CD4-positive, CD25-positive, alpha-beta regulatory T cell (primary cell): ENCODE measurements at places on chromosomes 11 and 22. TPM values are rescaled to one million over a fixed set of nuclear protein-coding genes. Genes with fewer than 3 reads are reported as not detected.
A peak's percentile ranks its signal among the peaks of the same experiment; 100 is the strongest.

- H3K27me3 ChIP-seq: no peaks in the 10 kb centered on the region
- no peaks in the 10 kb centered on the region for H3K4me1 ChIP-seq
- H3K36me3 ChIP-seq: no peaks in the 10 kb centered on the region
- H3K27ac ChIP-seq: no peak overlapping the region
Measured at GRCh38 chr11:1445741-1446445, 40.7 kb downstream of the MOB2 start.

DNA sequence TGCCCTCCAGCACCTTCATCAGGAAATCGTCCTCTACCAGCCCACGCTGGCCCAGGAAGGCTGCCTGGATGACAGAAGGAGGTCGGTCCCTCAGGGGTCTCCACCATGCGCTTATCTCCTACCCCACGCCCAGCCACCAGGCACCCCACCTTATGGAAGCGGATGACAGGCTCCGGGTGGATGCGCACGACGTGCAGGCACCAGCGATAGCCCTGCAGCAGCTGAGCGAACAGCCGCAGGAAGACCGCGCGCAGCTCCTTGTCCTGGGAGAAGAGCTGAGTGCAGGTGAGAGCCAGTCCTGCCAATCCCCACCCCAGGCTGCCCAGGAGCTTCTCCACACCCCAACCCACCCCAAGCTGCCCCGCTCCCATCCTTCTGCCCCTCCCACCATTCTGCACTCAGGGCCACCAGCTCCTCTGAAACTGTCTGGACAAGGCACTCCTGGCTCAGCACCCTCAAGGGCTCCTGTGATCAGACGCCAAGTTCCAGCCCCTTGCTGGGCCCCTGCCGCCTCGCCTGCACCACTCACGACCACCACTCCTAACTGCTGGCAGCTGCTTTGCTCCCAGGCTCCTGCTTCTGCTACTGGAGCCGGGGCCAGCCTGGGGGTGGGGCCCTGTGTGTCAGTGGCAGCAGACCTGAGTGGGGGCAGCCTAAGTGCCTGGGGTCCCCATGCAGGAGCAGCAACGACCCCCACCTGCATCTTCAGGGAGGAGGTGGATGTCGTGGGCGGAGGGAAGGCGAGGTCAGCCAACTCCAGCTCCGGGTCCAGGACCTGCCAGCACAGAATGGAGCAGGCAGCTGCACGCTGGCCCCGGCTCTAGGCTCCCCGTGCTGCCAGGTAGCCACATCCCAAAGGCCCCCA lies 9.5 kb downstream of the SBF1 start:
- H3K36me3 ChIP-seq: peaks cover 72% of the 10 kb centered on the region
- H3K27me3 ChIP-seq: no peaks in the 10 kb centered on the region
- H3K27ac ChIP-seq: no peak overlapping the region

DNA sequence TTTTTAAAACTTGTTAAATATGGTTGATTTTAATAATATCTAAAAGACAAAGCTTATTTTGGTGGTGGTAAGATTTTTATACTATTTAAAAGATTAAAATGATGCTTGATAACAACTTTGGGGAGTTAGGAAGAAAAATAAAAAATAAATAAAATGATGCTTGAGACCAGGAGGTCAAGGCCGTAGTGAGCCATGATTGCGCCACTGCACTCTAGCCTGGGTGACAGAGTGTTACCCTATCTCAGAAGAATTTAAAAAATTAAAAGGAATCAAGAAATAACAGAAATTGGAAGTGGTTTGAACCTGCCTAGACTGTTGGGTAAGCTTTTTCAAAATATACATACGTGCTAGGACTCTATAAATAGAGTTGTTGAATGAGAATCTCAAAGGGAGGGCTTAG lies 12.1 kb upstream of the DNAJB7 start:
- DNase-seq: no peak
- peaks cover 10% of the 10 kb centered on the region for H3K36me3 ChIP-seq
- no peak overlapping the region for H3K4me3 ChIP-seq
- H3K4me1 ChIP-seq: no peaks in the 10 kb centered on the region

GRCh38 chr11:103202048-103202651 lies 92.9 kb downstream of the DYNC2H1 start:
- H3K4me1 ChIP-seq: no peaks in the 10 kb centered on the region
- peak; percentile 14 for DNase-seq

DNA sequence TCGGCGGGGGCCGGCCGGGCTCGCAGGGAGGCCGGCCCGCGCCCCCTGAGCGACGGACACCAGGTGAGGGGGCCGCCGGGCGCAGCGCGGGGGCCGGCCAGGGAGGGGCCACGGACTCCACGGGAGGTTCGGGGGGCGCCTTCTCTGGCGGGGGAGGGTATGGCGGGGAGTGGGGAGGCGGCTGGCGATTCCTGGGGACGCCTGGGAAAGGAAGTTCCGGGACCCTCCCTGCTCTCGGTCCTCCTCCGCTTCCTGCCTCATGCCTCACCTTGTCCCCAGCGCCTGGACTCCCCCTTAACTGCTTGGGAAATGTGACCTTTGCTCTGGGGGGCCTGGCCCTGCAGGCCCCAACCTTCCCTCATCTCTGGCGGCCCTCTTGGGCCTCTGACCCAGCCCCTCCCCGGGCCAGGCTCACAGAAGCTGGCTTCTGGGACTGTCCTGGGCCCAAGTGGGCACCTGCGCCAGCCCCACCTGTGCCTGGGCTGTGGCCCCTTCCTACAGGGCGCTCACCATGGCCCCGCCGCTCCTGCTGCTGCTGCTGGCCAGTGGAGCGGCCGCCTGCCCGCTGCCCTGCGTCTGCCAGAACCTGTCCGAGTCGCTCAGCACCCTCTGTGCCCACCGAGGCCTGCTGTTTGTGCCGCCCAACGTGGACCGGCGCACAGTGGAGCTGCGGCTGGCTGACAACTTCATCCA lies 516 bp downstream of the LRFN4 start:
- H3K4me1 ChIP-seq: peaks cover 14% of the 10 kb centered on the region
- H3K27ac ChIP-seq: no peak overlapping the region
- H3K27me3 ChIP-seq: no peaks in the 10 kb centered on the region
- H3K4me3 ChIP-seq: no peak overlapping the region

GRCh38 chr11:12200991-12201985 lies 90.9 kb downstream of the MICAL2 start:
- H3K4me3 ChIP-seq: peak overlapping the region; percentile 97
- no peaks in the 10 kb centered on the region for H3K27me3 ChIP-seq
- H3K4me1 ChIP-seq: peaks cover 49% of the 10 kb centered on the region
- H3K36me3 ChIP-seq: peaks cover 6% of the 10 kb centered on the region
- no peak for DNase-seq

- no peaks in the 10 kb centered on the region for H3K4me1 ChIP-seq
- H3K4me3 ChIP-seq: no peak overlapping the region
- H3K36me3 ChIP-seq: no peaks in the 10 kb centered on the region
- no peaks in the 10 kb centered on the region for H3K27me3 ChIP-seq
- H3K27ac ChIP-seq: no peak overlapping the region
Measured at GRCh38 chr11:23078289-23078971, 218.2 kb upstream of the CCDC179 start.

GRCh38 chr11:1041936-1042608 lies 5.6 kb upstream of the MUC6 start:
- no peaks in the 10 kb centered on the region for H3K4me1 ChIP-seq
- H3K27me3 ChIP-seq: no peaks in the 10 kb centered on the region
- H3K27ac ChIP-seq: no peak overlapping the region

DNA sequence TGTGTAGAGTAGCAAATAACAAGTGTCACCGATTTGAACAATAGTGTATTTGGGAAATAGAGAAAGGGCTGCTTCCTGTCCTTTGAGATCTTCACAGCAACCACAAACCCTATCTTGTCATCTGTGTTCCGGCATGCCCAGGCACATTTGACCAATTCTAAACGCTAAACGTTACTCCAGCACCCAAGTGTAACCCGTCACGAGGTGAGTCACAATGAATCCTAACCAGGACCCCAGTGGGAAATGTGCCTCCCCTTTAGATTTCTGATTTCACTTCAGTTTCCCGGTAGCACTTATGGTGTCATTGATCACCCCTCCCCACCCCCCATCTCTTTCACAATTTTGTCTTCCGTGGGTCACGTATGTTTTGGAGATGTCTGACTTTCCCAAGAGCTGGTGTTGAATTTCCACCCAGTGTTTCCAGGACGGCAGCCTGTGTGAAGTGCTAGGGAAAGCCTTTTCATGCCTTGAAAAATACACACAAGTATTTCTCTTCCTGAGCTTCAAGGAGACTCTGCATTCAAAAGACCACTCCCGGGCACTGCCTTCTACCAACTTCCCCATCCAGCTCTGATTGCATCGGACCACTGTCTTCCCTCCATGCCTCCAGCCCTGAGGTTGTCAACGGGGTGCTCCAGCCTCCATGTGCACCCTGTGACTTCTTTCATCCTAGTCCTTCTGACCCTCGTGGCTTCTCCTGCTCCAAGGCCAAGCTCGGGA lies 10.5 kb upstream of the C11orf24 start:
- H3K36me3 ChIP-seq: no peaks in the 10 kb centered on the region
- no peaks in the 10 kb centered on the region for H3K27me3 ChIP-seq
- H3K27ac ChIP-seq: no peak overlapping the region
- peak; percentile 19 for DNase-seq
- H3K4me3 ChIP-seq: peak overlapping the region; percentile 71

- H3K4me1 ChIP-seq: no peaks in the 10 kb centered on the region
- H3K36me3 ChIP-seq: no peaks in the 10 kb centered on the region
- no peak overlapping the region for H3K27ac ChIP-seq
- H3K27me3 ChIP-seq: no peaks in the 10 kb centered on the region
- H3K4me3 ChIP-seq: no peak overlapping the region
- DNase-seq: no peak
Measured at GRCh38 chr11:60078745-60079144, 9.7 kb upstream of the MS4A2 start.

DNA sequence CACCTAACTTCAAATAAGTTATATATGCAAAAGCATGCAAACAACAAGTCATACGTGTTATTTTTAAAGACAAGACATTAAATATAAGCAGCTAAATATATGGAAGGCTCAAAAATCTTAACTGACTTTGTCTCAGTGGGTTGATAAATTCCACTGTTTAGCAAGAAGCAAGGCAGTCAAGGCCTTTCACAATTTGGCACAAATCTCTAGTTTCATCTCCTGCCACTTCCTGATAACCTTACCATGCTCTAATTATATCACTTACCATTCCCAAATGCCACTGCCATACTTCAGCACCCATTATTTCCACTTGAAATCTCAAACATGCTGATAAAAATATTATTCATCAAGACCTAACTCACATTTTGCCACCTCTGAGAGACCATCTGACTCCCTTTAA lies 24.8 kb downstream of the DCUN1D5 start:
- H3K27me3 ChIP-seq: no peaks in the 10 kb centered on the region
- H3K27ac ChIP-seq: no peak overlapping the region
- H3K36me3 ChIP-seq: peaks cover 28% of the 10 kb centered on the region
- no peak for DNase-seq

- peaks cover 8% of the 10 kb centered on the region for H3K36me3 ChIP-seq
- H3K27ac ChIP-seq: no peak overlapping the region
- DNase-seq: no peak
Measured at GRCh38 chr22:37318364-37319109, 36.2 kb downstream of the CYTH4 start.

GRCh38 chr22:27885977-27886842 lies 32.8 kb downstream of the PITPNB start:
- DNase-seq: peak; percentile 55
- no peak overlapping the region for H3K4me3 ChIP-seq
- H3K27ac ChIP-seq: no peak overlapping the region
- peaks cover 35% of the 10 kb centered on the region for H3K36me3 ChIP-seq
- no peaks in the 10 kb centered on the region for H3K27me3 ChIP-seq
- no peaks in the 10 kb centered on the region for H3K4me1 ChIP-seq

- no peaks in the 10 kb centered on the region for H3K4me1 ChIP-seq
- H3K4me3 ChIP-seq: no peak overlapping the region
- H3K27ac ChIP-seq: no peak overlapping the region
- no peaks in the 10 kb centered on the region for H3K36me3 ChIP-seq
Measured at GRCh38 chr11:125332821-125333220, 163.2 kb downstream of the FEZ1 start.

- H3K27ac ChIP-seq: no peak overlapping the region
- no peaks in the 10 kb centered on the region for H3K36me3 ChIP-seq
- no peak overlapping the region for H3K4me3 ChIP-seq
- no peaks in the 10 kb centered on the region for H3K4me1 ChIP-seq
- H3K27me3 ChIP-seq: no peaks in the 10 kb centered on the region
Measured at GRCh38 chr11:125263268-125263790, 98.8 kb downstream of the PKNOX2 start.

GRCh38 chr22:40040927-40041326 lies 46.2 kb downstream of the FAM83F start:
- no peak for DNase-seq
- H3K4me1 ChIP-seq: peaks cover 12% of the 10 kb centered on the region
- H3K36me3 ChIP-seq: no peaks in the 10 kb centered on the region
- no peak overlapping the region for H3K4me3 ChIP-seq
- H3K27ac ChIP-seq: no peak overlapping the region

SCARF2 gene
- 0.70 TPM for polyA plus RNA-seq

BIRC3 gene
- 128 TPM for polyA plus RNA-seq

OR52I1 gene
- polyA plus RNA-seq: not detected

KCNK4 gene
- polyA plus RNA-seq: not detected

WBP2NL gene
- polyA plus RNA-seq: 0.52 TPM

PNPLA3 gene
- not detected for polyA plus RNA-seq

CHEK1 gene
- polyA plus RNA-seq: 4.4 TPM

KIRREL3 gene
- not detected for polyA plus RNA-seq
